GM12891 (cell line): ENCODE measurements at places on chromosomes 11 and 22.

DNA sequence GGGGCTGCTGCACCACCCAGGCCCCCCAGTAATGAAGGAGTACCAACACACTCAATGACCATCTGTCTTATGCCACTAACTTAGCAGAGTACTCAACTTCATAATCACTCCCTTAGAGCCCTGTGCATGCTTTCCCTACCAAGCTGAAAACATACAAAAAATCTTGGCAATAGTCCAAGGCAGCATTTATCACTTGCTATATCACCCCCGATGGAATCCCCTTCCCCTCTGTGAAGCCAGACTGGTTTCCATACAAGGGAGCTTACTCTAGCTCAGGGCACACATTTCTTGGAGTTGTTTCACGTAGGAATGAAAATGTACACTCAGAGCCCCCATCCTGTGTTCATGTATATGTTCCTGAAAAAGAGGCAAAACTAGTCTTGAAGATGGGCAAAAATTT, 301.3 kb upstream of the TENM4 start:
- no peak for DNase-seq

- no peak for DNase-seq
Measured at GRCh38 chr11:114257621-114258558, 38.3 kb upstream of the NNMT start.

DNA sequence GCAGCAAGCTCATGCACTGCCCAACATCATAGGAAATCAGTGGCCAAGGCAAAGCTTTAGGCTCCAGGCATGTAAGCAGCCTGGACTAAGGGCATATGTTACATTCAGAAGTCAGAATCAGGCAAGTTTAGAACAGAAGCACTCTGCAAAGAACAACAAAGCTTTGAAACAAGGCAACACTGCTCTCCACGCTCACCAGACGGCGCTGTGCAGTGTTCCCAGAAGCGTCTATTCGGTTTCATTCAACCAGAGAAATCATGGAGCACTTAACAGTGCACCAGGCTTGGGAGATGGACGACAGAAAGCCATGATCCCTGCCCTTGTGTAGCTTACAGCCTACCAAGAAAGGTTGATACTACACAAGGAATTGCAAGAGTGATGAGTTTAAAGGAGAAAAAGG, 555.8 kb downstream of the BUD13 start:
- no peak for DNase-seq

DNA sequence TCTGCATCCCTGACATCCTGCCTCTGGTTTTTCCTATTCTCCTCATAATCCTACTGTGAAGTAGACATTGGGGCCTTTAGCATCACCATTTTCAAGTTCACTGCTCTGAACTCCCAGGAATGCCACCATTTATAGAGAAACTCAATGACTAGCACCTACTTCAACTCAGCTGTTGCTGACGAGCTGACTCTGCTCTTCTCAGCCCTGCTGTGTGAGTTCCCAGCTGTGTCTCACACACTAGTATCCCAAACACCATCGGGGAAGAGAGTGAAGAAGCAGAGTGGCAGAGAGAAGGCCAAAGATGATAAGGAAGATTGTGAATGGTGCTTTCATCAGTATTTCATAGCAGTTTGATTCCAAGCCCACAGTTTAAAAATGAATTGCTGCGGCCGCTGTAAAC, 71.9 kb downstream of the PLEKHA7 start:
- DNase-seq: no peak

DNA sequence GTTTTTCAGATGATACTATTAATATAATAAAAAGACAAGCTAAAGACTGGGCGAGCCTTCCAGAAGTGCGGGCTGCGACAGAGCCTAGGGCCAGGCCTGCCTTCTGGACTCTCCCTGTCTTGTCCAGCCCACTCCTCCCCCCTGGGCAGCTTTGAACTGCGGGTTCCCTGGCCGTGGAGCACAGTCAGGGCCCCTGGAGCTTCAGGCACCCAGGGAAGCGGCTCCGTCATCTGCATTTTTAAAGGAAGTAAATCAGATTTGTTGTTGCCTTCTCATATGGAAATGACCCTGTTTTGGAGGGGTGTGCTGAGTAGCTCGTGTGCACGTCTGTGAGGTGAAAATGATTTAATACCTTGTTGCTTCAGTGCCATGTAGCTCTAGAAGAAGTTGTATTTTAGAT, 265.3 kb downstream of the TBC1D22A start:
- no peak for DNase-seq

DNA sequence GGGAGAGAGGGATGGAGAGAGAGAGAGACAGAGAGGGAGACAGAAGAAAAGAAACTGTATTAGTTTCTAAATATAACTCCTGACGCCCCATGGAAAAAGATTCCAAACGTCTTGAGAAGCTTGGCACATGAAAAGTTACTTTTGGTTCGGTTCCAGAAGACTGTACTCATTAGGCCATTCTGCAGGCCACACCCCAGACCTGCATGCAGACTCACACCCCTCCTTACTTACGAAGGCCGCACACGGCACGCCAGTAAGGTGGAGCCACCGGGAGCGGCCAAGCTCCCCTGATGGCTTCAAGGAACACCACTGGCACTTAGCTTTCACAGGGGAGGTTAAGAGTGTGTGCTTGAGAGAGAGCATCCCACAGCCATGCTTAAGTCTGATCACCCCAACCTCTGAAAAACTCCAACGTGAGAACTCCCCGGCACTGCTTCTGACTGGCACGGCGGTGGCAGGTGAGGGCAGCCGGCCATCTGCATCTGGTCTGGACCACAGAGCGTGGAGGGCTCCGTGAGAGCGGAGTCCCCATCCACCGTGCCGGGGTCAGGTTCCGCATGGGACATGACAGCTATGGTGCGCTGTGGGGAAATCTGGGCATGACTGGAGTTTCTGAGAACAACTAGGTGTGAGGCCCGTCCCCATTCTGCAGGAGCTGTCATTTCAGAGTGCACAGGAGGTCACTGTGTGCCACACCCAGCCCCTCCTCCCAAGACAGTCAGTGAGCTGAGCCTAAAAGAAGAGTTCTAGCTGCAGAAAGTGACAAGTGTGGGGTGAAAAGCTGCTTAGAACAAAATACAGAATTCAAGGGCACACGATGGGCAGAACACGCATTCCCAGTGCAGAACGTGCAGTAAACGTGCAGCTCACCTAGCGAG, 62.4 kb downstream of the MYH9 start:
- DNase-seq: no peak

- peak; percentile 97 for DNase-seq
Measured at GRCh38 chr11:64000026-64000739, 13.9 kb downstream of the OTUB1 start.

DNA sequence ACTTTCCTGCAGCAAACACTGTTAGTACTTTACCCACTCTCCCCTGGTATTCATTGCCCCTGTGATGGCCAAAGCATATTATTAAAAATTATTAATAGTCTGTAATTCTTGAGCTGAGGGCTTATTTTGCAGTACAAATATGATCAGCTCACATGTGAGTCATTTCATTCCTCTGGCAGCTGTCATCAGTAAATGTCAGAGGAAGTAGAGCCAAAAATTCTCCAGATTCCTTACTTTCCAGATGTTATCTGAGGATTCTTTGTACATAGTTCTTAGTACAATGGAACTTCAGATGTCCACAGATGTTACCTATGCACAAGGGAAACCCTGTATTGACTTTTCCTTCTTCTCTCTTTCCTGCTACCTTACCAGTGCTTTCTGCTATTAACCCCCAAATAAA, 12.5 kb downstream of the OR5B3 start:
- DNase-seq: no peak

DNA sequence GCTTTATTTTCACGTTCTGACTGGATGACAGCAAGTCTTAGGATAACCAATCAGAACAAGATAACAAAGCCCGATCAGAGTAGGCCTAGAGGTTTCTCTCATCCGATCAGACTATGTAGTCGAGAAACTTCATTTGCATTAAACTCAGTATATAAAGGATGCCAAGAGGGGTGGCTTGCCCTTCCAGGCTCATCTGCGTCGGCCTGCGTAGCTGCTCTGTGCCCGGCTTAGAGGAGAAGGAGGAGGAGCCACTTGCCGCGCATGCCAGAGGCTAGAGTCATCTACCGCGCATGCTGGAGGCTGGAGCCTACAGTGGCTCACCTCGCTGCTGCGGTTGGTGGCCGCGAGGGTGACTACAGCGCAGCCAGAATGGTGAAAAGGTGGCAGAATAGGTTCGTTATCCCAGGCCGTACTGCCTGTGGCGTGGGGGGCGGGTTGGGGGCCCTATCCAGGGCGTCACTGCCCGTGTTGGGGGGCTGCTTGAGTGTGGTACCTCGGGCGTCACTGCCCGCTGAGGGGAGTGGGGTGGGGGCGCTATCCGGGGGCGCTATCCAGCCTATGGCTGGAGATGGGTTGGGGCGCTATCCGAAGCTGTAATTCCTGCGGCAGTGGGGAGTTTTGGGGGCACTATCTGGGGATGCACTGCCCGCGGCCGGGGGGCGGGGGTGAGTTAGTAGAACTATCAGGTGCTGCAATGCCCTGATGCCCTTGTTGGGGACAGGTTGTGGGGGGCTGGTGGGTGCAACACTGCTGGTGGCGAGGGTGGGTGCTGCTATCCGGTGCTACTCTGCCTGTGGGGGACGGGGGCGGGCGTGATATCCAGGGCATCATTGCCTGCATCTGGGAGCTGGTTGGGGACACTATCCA, at the start of gene RFPL2:
Gene RFPL2 (minus strand): TSS at position 218 of the 867 bp plus-strand sequence. CDS start 2,622 bp downstream, outside the sequence.
- no peak for DNase-seq

GRCh38 chr11:95295382-95296149, 64.6 kb upstream of the SESN3 start:
- DNase-seq: no peak

DNA sequence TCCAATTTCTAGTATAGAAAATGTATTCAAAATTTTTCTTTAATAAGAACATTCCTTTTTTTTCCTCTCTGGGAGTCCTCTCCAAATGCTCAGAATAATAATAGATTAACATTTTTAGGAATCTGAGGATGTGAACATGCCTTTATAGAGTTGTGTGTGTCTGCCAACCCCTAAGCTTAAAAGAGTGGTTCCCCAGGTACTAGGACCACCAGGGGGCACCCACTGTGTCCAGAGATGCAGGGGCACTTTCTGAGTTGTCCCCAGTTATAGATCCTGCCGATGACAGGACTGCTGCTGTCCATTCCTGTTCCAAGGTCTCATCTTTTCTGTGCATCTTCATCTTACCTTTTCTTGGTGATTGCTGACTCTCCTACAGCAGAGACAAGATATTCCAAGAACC, 27.0 kb upstream of the MICAL2 start:
- DNase-seq: no peak

DNA sequence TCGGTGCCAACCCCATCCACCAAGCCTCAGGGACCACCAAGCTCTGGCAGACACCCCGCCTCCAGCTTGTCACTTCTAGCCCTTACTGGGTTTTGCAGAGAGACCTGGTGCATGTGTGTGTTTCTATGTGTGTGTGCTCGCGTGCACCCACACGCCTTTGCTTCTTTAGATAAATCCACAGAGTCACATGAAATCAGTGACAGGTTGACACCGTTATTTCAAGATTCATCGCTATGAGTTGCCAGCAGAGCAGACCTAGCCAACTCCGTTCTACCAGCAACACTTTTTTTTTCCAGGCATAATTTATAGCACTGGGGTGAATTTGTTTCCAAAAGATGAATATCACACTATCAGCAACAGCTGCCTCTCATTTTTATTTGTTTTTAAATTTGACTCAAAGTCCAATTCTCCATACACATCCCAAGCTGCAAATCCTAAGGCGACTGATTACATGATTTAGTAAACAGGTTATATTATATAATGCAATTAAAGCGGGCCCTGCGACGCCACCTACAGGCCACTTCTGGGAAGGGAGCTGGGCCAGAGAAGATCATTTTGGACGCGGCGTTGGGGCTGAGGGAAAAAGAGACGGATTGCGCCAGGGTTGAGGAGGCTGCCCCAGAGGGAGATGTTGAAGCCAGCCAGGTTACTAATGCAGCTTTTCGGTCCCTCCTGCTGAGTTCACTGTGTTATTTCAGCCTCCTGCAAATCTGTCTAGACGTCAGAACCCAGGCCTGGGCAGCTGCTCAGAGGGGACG, 150.5 kb downstream of the FEZ1 start:
- peak; percentile 59 for DNase-seq

DNA sequence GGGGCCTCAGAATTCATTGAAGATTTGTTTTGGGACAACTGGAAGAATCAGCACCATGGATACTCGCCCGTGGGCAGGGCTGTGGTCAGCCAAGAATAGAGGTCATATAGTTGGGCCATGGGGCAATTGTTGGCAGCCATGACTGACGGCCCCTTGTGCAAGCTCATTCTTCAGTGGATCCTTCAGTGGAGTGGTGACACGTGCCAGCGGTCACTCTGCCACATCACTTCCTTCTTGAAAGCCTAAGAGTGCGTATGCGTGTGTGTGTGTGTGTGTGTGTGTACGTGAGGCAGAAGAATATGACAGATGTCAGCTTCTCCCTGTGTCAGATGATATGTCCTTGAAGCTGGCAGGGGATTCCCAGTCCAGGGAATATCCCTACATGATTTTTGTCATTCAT, 1.8 kb upstream of the IL18BP start:
- no peak for DNase-seq

DNA sequence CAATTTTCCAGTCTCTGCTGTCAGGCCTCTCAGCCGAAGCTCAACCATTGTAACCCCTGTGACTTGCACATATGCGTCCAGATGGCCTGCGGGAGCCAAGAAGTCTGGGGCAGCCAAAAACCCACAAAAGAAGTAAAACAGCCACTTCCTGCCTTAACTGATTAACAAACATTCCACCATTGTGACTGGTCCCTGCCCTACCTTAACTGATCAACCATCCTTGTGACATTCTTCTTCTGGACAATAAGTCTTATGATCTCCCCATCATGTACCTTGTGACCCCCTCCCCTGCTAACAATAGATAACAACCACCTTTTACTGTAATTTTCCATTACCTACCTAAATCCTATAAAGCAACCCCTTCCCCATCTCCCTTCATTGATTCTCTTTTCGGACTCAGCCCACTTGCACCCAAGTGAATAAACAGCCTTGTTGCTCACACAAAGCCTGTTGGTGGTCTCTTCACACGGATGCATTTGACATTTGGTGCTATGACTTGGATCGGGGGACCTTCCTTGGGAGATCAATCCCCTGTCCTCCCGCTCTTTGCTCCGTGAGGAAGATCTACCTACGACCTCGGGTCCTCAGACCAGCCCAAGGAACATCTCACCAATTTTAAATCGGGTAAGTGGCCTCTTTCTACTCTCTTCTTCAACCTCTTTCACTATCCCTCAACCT, 1.3 kb upstream of the NDUFC2 start:
- DNase-seq: no peak

DNA sequence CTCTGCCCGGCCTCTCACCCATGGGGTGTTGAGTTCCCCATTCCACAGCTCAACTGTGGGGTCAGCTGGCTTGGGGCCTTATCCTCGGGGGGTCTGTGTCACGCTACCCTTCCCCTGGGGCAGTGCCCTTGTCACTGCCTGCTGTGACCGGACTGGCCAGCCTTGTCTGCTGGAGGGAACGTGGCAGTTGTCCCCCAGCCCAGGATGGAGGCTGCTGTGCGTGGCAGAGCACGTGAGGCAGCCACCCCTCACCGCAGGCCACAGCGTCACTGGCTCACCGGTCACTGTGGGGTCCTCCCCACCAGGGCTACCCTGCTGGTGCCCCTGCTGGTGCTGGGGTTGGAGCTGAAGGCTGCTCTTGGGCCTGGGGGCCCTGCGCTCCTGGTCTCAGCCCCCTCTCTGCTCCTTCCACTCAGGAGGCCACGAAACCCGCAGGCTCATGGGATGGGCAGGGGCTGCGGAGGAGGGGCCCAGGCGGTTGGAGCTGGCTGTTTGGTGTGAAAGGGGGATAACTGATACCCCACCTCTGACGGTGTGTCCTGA, 13.4 kb downstream of the BRSK2 start:
- no peak for DNase-seq
